ENCODE measurements at places on chromosomes 5 and 9.

GRCh38 chr9:92055624-92056023 lies 59.6 kb downstream of the SPTLC1 start:
- DNase-seq = no peak

DNA sequence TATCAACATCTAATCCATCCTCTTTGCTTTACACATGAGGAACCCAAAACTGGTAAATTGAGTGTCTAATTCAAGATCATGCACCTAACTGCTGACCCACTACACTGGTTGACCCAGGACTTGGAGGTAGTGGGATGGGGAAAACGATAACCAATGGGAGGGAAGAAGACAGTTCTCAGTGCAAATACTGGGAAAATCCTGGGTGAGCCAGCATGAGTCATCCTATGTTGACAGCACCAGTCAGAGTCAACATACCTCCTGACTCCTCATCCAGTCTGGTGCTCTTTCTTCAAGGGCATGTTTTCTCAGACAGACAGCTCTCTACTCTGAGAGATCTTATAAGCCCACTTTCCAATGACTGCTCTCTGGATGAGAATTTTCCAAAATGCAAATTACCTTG lies 232.8 kb upstream of the PTGER4 start:
- DNase-seq = no peak

- no peak for DNase-seq
Measured at GRCh38 chr5:89930591-89931392, 478.8 kb downstream of the CETN3 start.

GRCh38 chr9:38683336-38683735 lies 36.6 kb downstream of the FAM240B start:
- DNase-seq = no peak

DNA sequence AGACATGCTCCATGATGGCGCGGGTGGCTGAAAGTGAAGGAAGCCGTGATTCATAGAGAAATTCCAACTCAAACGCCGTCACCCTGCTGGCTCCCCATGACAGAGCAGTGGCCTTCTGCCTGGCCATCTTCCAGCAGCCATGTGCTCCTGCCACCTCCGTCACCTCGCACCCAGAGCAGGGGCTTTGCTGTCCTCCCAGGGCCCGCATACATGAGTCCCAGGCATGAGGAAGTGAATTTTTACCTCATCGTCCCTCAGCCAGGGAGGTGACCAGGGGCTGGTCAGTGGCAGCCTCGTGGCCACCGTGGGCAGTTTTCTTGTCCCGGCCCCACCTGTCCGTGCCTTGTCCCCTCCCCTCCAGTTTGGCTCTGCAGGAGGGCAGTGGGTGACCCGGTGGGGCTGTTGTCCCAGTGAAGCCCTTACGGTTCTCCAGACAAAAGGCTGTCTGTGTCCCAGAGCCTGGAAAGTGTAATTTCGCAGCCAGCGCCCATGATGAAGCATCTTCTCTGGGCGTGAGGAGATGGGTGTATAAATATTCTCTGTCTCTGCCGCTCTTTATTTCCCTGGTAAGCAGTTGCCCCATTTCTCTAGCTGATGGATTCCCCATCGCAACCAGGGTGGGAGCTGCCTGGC lies 124.0 kb upstream of the LMX1B start:
- DNase-seq = no peak

DNA sequence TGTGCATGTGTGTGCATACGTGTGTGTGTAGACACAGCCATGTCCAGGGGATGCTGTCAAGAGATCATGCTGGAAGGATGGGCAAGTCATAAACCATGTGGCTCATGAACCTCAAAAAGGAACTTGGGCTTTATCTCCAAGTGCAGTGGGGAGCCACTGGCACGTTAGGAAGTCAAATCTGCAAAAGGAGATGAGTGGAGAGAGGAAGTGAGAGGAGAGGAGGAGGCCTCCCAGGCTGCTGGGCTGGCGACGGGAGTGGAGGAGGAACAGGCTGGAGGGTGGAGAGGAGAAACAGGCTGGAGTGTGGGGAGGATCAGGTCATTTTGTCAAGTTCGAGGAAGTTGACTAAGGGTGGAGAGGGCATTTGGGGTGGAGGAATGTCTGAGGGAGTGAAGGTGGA lies 29.2 kb upstream of the TIFAB start:
- no peak for DNase-seq

- no peak for DNase-seq
Measured at GRCh38 chr5:149803641-149804468, 73.7 kb downstream of the PPARGC1B start.

GRCh38 chr5:62564101-62564500 lies 14.5 kb upstream of the LRRC70 start:
- no peak for DNase-seq

DNA sequence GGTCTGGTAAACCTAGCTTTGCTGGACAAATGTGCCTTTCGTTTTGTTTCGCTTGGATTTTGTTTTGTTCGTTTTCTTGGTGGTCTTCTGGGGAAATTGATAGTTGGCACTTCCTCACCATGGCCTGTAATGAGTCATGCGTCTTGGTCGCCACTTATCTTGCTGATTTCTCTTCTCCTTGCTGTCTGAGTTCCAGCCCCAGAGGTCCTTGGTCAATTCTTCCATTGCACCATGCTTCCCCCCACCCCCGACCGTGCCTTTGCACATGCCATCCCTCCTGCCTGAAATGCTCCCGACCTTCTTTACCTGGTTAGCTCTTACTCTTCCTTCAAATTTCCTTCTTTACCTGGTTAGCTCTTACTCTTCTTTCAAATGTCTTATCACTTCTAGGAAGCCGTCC lies 168.7 kb upstream of the MSX2 start:
- DNase-seq = no peak

- DNase-seq = no peak
Measured at GRCh38 chr5:63483338-63483737, 478.9 kb downstream of the HTR1A start.

DNA sequence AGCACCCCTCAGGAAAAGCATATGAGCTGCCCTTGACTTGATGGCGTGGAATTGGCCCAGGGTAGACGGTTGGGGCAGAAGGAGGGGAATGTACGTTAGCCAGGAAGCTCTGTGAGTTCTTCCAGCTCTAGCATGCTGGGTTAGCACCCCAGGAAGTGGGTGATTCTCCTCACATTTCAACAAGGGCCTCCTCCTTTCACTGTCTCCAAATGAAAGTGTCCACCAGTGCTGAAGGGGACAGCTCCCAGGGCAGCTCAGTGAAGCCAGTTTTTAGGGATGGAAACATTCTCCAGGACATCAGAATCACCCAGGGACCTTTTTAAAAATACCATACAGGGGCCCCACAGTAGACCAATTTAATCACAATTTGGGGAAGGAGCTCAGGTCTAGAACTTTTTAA lies 17.2 kb upstream of the AFAP1L1 start:
- no peak for DNase-seq

DNA sequence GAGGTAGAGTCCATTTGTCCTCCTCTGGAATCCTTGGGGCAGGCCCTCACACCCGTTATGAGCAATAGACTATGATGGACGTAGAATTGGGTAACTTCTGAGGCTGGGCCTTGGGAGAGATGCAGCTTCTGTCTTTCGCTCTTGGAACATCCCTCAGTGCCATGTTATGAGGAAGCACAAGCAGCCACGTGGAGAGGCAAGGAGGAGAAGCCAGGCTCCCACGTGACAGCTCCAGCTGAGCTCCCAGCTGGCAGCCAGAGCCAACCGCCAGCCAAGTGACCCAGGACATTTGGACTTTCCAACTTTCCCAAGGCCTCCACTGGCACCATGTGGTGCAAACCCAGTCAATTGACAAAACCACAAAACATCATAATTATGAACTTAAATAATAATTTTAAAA lies 43.0 kb upstream of the BOD1 start:
- DNase-seq = no peak

- no peak for DNase-seq
Measured at GRCh38 chr5:69454460-69455249, 37.9 kb upstream of the OCLN start.

- no peak for DNase-seq
Measured at GRCh38 chr5:10126900-10127299, 122.8 kb downstream of the ATPSCKMT start.

GRCh38 chr9:136110082-136111061 lies 8.3 kb downstream of the TMEM250 start:
- no peak for DNase-seq

DNA sequence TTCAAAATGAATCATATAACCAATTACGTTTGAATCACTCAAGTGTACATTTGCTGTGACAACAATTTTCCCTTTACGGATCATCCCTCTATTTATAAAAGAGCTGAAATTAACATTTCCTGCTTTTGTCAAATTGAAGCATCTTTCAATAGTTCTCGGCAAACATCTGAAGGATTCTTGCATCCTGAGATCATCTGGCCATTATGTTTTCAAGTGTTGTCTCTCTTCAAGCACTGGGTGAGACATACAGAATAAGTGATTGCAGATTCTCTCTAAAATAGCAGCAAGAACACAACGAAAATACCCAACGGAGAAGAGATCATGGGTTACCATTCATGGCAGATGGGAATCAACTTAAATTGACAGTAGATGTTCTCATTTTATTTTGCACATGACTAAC lies 283.4 kb upstream of the GRAMD2B start:
- DNase-seq = no peak

GRCh38 chr9:83060556-83060955 lies 2.4 kb downstream of the RASEF start:
- DNase-seq = no peak

DNA sequence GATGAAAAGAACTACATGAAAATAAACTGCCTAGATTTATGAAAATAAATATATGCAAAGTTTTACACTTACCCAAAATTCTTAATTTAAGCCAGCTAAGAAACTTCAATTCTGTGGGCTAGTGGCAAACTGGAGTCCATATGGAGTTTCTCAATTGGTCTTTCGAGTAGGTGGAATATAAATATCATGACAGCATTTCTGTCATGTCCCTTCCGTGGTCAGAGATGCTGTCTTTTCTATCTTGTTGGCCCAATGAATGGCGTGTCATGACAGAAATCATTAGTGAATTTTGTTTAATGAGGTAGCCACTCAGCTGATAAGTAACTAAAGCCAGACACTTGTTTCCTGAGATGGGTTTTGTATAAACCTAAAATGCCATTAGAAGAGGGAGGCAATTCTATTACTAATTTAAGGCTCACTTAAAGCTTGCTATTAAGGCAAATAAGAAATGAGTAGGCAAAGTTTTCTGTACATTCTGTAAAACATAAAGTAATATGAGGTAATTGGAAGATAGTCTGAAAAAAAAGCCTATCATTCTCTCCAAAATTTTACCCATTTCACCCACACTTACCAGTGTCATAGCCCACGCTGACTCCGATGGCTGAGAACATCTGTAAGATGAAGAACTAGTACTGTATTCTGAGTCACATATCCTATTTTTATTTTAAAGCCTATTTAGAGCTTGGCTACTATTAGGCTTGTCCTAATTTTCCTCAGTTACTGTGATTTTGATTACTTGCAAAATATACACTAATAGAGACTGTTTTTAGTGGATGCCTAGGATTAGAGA lies 419.3 kb upstream of the MEF2C start:
- DNase-seq = no peak

DNA sequence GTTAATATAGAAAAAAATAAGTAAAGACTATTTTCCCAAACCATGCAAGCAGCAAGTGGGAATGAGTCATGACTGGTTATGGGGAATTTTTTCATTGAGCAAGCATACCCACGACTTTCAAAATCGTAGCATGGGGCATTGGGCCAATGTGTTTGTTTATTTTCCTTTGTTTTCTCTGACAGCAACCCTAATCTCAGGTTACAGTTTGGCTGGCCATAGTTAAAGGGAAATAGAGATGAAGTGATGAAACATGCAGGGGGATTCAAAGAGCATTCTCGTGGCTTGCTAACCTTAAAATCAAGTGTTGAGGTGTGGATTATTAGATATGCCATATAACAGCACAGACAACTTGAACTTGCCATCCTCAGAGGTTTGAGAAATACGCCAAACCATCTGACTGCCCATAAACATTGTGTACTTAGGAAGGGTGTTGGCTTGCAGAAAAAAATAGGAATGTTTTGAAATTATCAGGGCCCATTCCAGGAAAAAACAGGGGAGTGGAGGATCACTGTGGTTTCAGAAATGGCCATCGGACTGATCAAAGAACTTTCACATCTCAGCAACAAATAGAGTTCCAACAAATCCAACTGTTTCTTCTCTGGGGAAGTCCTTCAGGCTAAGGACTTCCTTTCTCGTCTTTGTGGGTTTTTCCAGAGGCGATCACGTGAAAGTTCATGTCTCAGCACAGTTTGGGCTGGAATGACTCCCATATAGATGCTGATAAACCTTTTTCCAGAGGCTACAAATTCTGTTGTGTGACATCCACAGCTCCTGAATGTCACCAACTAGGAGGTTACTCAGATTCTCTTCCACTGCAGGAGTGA lies 259.1 kb downstream of the SYK start:
- no peak for DNase-seq

- no peak for DNase-seq
Measured at GRCh38 chr5:163190784-163191183, 246.6 kb upstream of the CCNG1 start.

DNA sequence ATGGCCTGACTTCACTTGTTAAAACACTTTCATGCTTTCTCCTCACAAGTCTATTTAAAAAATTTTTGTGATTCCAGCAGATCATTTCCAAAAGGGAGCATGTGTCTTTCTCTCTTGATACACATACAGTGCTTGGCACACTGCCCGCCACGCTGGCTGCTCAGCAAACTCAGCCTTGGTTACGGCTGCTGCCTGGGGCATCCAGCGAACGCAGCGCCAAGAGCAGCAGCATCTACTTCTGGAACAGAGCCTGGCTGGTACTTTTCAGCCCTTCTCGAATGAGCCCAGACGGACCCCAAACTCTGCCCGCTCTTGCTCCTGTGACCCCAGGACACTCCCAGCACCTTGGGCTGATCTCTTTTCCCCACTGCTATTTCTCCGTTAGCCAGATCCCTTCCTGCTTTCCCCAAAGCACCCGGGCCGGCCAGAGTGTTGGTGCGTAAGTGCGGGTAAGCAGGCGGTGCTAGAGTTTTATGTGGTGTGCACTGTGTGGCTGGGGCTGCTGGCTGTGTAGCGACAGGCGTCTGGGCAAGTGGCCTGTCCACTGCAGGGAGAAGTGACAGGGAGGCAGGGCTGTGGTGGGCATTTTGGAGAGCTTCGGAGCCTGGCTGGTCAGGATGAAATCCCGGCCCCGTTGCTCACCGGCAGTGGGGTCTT lies 73.2 kb downstream of the SH3PXD2B start:
- DNase-seq = no peak

- no peak for DNase-seq
Measured at GRCh38 chr5:89901983-89902382, 507.6 kb downstream of the CETN3 start.

GRCh38 chr5:68046445-68046844 lies 169.1 kb upstream of the PIK3R1 start:
- no peak for DNase-seq

Measured in T-helper 22 cell (primary cell).